ENCODE measurements at places on chromosomes 2 and 18.

- no peak for DNase-seq
Measured at GRCh38 chr2:892401-892800, 58.2 kb upstream of the SNTG2 start.

GRCh38 chr2:20986024-20986939, 57.6 kb downstream of the APOB start:
- DNase-seq: no peak

- no peak for DNase-seq
Measured at GRCh38 chr2:201638326-201638725, 5.0 kb downstream of the TMEM237 start.

DNA sequence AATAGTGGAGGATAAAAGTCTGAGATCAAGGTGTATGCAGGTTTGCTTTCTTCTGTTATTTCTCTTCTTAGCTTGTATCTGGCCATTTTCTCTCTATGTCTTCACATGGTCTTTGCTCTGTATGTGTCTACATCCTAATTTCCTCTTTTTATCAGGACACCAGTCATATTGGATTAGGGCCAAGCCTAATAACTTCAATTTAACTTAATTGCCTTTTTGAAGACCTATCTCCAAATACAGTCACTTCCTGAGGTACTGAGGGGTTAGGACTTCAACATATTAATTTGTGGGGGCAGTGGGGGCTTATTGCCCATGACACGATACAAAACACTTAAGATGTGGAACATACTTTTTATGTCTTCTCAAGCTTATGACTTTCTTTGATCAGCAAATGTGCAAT, 632.9 kb upstream of the CELF4 start:
- no peak for DNase-seq

- no peak for DNase-seq
Measured at GRCh38 chr2:42474765-42475454, 18.9 kb downstream of the KCNG3 start.
